KBM-7 (cell line): ENCODE measurements at places on chromosomes 13 and 19.
A peak's percentile ranks its signal among the peaks of the same experiment; 100 is the strongest.

DNA sequence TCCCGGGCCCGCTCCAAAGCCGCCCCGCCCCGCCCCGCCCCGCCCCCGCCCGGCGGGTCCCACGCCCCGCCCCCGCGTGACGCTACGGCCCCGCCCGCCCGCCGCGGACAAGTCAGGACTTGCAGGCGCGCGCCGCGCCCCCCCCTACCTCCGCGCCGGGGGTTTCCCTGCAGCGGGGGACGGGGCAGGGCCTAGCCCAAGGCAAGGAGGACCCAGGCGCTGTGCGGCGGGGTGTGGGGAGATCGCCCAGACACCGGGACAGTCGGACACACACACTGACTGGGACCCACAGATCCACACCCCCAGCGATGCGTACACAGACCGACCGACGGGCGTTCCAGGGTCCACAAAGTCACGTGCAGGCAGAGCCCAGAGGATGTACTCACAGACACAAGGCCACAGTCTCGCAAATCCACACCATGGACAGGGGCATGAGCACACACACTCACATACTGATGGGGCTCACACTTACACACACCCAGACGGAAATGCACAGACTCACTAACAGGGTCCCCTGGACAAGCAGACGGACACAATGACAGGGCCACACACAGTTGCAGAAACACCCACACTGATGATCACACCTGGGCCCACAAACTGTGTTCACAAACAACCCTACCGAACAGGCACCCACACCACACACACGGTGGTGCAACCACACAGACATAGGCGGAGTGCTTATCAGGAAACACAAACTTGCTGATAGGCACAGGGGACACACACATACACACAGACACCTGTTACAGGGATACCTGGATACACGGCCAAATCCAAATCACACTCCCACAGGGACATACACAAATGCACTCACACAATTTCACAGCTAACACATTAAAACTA is 436 bp upstream of the BBC3 start:
- peak; percentile 86 for DNase-seq

- DNase-seq, result no peak
Measured at GRCh38 chr19:1913781-1914577, 8.8 kb downstream of the ADAT3 start.

DNA sequence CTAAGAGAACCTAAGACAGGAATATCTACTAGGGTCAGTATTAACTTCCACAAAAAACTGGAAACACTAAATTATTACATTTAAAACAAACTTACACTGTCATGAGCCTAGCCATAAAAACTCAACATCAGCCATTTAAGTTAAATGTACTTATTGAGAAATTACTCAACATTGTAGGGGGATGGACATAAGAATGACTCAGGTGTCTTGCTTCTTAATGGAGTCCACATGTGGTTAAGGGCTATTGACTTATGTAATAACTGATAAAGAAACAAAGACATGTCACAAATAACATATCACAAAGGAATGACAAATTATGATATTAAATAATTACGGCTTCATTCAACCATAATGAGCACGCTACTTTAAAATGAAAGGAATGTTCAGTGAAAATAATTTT is 36.2 kb downstream of the CLDN10 start:
- no peak for DNase-seq

DNA sequence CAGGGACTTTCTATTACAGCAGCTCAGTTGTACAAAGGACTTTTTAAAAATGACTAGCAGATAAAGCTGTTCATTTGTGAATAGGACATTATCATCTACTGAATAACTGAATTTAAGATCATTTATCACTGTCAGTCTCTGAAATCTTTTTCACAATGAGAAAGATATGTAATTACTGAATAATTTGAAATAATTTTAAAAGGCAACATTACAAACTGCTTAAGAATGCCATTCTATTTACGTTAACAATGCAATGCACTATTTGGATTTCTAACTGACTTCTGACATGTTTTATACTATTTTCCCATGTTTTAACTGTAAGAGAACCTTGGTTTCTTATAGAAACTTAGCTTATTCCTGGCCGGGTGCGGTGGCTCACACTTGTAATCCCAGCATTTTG is 2033.0 kb upstream of the PCDH20 start:
- no peak for DNase-seq

GRCh38 chr13:94702181-94703041 is 9.9 kb downstream of the SOX21 start:
- DNase-seq, result no peak

- no peak for DNase-seq
Measured at GRCh38 chr13:40394304-40394985, 272.0 kb downstream of the FOXO1 start.

DNA sequence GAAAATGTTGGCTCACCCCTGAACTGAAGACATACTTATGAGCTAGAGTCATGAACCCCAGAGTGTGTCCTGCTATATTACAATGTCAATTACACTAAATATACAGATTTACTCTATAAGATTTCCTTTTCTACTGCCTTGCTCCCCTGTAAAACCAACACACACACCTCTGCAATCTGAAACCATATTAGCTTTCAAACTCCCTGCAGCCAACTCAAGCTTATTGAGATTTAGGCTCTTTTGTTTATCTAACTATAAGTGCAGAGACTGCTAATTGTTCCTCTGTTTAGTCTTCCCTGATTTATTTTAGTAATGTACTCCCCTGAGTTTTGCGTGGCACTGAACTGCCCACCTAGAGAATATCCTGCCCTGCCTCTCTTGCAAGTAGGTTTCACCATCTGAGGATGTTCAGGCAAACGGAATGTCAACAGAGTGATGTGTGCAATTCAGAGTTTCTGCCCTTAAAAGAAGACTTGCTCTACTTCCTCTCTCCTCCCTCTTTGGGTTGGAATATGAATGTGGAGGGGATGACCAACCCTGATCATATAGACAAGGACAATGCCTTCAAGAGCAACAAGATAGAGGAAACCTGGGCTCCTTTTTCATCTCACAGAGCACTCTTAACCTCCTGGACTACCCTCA is 22.3 kb downstream of the FAM216B start:
- no peak for DNase-seq

- peak; percentile 66 for DNase-seq
Measured at GRCh38 chr19:48635263-48635965, 1.8 kb downstream of the DBP start.

- DNase-seq, result no peak
Measured at GRCh38 chr13:50539791-50540530, 303.5 kb downstream of the DLEU7 start.

GRCh38 chr13:46553886-46554858 is 1.2 kb downstream of the LRCH1 start:
- DNase-seq, result peak; percentile 87

DNA sequence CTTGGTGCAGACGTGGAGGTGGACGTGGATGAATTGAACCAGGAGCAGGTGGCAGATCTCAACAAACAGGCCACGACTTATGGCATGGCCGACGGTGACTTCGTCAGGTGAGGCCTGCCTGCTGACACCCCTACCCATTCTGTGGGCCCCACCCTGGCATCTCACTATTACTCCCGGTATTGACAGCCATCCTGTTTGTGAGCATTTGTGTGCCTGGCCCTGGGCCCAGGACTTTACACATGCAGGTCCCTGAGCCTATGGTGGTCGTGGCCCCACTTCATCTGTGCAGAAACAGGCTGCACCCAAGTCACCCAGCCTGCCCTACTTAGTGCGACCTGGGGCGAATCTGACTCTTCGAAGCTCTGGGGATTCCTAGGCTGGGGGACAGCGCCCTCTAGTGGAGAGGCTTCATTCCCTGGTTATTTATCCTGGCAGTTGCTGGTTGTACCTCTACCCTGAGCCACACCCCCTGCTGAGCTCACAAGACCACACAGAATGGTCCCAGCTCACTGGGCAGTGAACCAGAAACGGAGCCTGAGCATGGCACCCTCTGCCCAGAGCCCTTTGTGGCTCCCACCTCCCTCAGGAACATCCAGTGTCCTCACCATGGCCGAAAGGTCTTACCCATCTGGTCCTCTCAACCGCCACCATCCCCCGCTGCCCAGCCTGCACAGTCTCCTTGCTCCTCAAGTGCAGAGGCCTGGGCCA is 16.9 kb downstream of the ZNF296 start:
- DNase-seq, result peak; percentile 84

- DNase-seq, result no peak
Measured at GRCh38 chr13:45658586-45659235, 43.2 kb upstream of the ERICH6B start.

DNA sequence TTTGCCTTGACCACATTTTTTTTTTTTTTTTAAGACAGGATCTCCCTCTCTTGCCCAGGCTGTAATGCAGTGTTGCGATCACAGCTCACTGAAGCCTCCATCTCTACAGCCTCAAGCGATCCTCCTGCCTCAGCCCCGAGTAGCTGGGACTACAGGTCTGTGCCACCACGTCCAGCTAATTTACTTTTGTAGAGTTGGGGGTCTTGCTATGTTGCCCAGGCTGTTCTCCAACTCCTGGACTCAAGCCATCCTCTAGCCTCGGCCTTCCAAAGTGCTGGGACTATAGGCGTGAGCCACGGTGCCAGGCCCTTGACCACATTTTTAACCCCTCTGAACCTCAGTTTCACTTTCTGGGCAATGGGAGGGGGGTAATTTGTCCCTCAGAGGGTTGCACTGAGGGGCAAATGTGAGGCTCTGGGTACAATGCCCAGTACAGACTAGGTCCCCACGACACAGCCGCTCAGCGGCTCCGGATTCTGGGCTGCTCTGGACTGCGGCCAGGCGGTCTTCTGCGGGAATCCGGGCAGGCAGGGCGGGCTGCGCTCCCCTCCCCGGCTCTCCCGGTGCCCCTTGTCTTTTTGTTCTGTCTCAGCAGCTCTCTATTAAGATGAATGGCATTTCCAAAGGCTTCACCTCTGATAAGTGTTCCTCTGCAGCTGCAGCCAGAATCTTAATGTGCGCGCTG is 3.8 kb upstream of the ALOX5AP start:
- DNase-seq, result no peak

- no peak for DNase-seq
Measured at GRCh38 chr13:70206671-70207070, 98.4 kb upstream of the KLHL1 start.

- no peak for DNase-seq
Measured at GRCh38 chr19:46481223-46481848, 10.0 kb upstream of the PNMA8A start.

GRCh38 chr13:48888613-48889012 is 87.1 kb upstream of the FNDC3A start:
- DNase-seq, result no peak

- no peak for DNase-seq
Measured at GRCh38 chr19:38264486-38265212, at the start of gene SPINT2. TSS of gene SPINT2 (plus strand) at chr19:38264573. CDS start at chr19:38264893, 320 bp downstream.

DNA sequence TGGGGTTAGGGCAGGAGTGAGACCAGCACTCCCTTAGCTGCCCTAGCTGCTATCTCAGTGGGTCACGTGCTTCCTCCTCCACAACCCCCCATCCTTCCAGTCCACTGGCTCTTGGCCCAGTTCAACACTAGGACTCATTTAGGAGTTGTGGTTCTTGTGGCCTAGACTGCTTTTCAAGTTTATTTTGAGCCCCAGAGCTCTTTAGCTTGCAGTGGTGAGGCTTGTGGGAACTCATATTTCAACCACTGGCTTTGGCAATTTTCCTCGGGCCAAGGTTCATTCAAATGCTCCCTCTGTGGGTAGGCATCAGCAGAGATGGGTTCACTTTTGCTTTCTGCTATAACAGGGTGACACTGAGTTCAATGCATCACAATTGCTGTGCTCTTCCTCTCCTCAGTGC is 436.2 kb upstream of the SLITRK5 start:
- DNase-seq, result peak; percentile 95

DNA sequence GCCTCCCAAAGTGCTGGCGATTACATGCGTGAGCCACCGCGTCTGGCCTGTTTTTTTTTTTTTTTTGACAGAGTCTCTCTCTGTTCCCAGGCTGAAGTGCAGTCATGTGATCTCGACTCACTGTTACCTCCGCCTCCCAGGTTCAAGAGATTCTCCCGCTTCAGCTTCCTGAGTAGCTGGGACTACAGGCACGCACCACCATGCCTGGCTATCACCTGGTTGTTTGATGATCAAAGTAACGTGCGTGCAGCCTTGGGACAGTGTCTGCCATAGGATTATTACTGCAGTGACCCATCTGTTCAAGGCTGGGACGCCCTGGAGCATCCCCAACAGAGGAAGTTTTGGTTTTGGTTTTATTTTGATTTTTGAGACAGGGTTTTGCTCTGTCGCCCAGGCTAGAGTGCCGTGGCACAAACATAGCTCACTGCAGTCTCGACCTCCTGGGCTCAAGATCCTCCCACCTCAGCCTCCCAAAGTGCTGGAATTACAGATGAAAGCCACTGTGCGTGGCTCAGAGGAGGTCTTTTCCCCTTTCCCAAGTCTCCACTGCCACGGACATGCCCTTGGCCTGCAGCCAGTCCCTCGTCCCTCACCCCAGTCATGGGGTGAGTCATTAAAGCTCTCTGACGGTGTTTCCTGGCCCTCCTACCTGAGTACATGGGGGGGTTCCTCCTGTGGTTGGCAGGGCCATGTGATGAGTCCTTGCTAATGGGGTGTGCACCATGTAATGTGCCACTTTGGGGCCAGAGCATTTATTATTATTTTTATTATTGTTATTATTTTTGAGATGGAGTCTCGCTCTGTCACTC is 65.6 kb downstream of the IER2 start:
- no peak for DNase-seq

GRCh38 chr13:104301171-104301975 is 1235.2 kb upstream of the SLC10A2 start:
- DNase-seq, result no peak

DNA sequence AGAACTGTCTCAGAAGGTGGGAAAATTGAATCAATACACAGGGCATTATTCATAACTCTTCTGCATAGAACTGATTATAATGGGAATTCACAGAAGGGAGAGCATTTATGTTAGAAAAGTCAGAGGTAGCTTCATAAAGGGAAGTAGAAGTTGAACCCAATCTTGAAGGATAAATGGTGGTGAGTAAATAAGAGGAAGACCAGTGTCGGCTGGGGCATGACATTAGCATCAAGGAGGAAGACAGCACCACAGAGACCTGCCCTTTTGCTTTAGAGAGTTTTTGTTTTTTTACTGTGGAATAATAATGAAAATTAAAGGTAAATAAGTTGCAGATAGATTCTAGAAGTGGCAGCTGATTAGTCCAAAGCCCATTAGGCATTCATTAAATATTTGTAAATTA is 21.9 kb downstream of the CDC16 start:
- peak; percentile 52 for DNase-seq

DNA sequence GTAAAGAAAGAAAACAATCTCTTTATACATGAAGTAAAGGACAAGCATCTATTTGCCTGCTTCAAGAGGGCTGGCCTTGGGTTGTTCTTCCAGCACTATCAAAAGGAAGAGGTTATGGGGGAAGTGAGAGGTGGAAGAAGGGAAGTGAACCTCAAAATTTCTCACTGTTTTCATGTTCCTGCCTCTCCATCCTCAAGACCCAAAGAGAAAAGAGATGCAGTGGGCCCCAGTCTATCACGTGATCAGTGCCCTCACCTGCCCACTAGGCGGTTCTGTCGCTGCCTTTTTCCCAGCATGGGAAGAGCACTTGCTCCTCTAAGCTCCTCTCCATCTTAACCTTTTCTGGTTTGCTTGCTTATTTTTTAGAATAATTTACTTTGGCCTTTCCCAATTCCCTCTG is 6.2 kb upstream of the USP12 start:
- no peak for DNase-seq

- DNase-seq, result peak; percentile 75
Measured at GRCh38 chr13:94435604-94436226, 43.8 kb downstream of the DCT start.

- DNase-seq, result peak; percentile 35
Measured at GRCh38 chr13:110874508-110874960, 40.3 kb downstream of the ANKRD10 start.
